Activated CD4-positive, alpha-beta T cell treated with anti-CD3 and anti-CD28 coated beads, Interleukin-2, Interleukin-6, amounts not matched to agents 100 ng/mL and 50 ng/mL, durations not matched to agents 16 hours and 8 hours (primary cell): ENCODE measurements at places on chromosomes 4 and X.
A peak's percentile ranks its signal among the peaks of the same experiment; 100 is the strongest.

- no peak for DNase-seq
Observed at GRCh38 chr4:157043131-157043530, 32.8 kb upstream of the GLRB start.

DNA sequence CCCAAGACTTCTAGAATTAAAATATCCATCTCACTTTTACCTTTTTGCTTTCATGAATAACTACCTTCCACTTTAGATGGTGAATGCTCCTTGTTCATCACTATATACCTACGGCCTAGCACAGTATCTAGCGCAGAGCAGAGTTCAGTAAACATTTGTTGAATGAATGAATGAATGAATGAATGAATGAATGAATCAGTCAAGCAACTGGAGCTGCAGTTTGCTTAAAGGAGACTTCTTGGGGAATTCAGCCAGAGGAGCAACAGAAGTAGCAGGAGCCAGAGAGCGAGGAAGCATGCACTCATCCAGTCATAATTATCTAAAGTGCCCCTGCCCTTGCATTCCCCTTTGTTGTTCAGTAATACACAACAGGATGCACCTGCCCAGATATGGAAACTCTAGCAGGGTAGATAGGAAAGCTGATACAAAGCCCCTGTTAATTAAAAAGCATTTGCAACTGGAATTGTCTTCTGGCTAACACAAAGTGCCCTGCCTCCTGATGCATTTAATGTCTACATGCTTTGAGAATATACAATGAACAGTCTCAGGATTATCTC, 103.0 kb upstream of the MBNL3 start:
- no peak for DNase-seq

DNA sequence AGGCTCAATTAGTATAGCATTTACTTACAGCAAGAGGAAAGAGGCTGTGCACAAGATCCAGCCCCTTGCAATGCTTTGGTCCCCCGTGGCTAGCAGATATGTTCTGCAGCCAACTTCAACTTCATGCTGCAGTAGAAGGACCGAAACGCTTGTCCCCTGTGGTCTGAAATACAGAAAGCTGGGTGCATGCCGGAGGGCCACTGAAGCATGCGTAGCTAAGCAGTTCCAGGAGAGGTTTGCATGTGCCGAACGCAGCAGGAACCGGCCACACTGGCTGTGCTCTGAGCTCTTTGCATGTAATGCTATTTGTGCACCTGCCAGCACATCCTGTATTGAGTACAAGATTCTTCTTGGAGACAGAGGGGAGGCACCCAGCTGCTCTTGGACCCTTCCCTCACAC, 35.8 kb upstream of the SHISA3 start:
- no peak for DNase-seq

- no peak for DNase-seq
Observed at GRCh38 chr4:147108409-147108808, 162.7 kb upstream of the TTC29 start.

- no peak for DNase-seq
Observed at GRCh38 chr4:96342790-96343455, 503.0 kb downstream of the PDHA2 start.

DNA sequence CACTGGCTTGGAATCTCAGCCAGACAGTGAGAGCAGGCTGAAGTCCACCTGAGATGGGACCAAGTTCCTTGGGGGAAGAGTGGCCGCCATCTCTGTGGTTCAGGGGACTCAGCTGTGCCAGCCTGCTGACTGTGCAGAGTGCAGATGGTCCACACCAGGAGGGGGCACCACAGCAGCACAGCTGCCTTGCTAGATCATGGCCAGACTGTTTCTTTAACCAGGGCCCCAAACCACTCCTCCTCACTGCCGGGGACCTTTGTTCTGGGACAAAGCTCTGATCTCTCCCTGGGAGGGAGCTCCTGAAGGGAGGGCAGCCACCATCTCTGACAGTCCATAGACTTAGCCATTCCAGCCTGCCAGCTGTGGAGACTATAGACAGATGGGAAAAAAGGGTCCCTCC, 2189.6 kb downstream of the PCDH7 start:
- DNase-seq = no peak

DNA sequence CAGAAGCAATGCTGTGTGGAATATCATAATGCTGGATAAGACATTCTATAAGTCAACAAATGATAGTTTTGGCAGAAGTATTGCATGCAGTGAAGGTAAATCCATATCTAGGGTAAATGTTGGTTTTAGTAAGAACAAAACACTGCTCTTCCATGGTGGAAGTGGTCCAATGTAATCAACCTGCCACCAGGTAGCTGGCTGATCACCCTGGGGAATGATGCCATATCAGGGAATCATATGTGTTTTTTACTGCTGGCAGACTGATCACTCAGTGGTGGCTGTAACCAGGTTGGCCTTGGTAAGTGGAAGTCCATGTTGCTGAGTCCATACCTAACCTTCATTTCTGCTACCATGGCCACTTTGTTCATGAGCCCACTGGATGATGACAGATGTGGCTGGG, 74.0 kb upstream of the CENPE start:
- no peak for DNase-seq

DNA sequence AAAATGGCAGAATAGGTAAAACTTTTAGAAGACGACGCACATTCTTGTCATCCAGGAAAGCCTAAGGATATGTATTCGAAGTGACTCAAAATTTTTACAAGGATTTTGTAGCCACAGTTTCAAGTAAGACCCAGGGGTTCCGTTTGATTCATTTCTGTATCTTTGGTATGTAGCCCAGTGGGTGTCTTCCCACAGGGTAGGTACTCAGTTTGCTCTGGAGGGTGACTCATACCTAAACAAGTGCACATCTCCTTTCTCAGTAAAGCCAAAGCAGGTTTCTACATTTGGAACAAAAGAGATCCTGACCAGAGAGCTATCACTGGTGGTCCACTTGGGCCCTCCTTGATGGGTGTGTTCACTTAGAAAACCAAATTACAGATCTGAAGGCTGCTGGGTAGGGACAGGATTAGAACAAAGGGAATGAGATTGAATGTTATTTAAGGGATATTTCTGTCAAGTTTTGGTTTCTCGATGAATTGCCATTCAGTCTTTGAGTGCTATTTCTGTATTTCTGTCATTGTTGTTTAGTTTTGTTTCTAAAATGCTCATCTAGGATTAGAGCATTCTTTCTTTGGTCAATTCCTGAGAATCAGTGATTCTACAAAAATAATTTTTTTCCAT, 56.1 kb downstream of the PLS3 start:
- peak; percentile 76 for DNase-seq

GRCh38 chrX:65195621-65196020, 219.4 kb upstream of the ZC4H2 start:
- DNase-seq = no peak

GRCh38 chr4:83858131-83858530, 322.2 kb downstream of the GPAT3 start:
- DNase-seq = no peak

GRCh38 chr4:30723201-30723955, 3.2 kb downstream of the PCDH7 start:
- DNase-seq = no peak

DNA sequence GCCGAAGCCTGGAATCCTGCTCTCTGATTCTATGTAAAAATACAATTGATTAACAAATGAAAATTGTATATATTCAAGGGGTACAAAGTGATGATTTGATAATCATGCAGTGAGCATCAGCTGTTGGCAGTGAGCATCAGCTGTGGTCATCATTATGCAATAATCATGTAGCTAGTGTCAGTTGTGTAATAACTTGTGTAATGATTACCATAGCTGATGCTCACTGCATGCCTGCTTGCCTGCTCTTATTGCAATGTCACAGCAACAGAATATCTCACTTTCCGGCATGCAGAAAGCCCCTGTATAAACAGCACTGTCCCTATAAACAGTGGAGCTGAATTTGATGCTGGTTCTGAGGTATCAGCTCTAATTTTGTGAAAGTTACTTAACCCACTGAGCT, 46.8 kb downstream of the SULT1B1 start:
- DNase-seq = no peak

DNA sequence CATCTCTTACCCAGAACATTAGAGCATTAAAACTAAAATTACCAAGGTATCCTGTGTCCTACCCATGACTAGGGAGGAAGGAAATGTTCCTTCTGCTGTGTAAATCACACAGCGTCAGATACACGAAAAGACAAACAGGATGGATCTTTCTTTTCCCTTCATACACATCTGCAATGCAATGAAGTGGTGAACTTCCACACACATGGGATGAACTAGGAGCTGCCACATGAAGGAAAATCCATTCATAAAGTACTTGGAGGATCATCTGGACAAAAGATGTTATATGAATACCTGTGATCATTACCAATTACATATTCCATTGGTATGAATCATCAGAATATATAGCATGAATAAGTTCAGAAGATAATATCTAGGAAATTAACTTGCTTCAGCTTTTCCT, 46.2 kb downstream of the LDB2 start:
- no peak for DNase-seq

- DNase-seq = no peak
Observed at GRCh38 chr4:153458969-153459368, 7.2 kb upstream of the TMEM131L start.

DNA sequence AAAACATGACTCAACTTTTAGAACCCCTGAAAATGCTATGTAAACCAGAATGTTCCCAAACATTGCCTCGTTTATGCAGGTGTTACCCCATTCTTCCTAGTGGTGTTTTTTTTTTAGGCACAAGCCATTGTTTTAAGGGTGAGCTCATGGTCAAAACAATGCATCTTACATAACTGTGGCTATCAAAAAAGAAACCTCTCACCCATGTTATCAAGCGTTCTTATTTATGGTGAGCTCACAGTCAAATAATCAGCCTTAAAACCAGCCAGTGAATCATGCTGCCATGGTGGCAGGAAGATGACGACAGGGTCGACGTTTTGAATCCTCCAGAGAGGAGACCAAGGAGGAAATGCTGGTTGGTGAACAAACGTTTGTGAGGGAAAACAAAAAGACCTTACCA, 195.2 kb downstream of the KDR start:
- no peak for DNase-seq

DNA sequence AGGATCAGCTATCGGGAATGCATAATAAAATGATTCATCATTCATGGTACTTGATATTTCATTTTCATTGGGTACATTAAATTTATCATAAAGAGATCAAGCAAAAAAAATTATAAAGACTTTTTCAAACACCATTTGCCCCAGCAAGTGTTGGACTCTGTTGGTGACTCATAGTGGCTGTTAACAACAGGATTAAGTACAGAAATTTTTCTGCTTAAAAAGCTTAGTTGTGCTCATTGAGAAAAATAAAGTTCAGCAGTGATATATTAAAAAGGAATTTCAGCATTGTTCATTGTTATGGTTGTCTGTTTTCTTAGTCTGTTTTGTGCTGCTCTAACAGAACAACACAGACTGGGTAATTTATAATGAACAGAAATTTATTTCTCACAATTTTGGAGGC, 86.2 kb upstream of the PCDH10 start:
- DNase-seq = no peak

GRCh38 chr4:154004507-154005170, 215.8 kb upstream of the SFRP2 start:
- DNase-seq = no peak

GRCh38 chr4:5500165-5500564, 208.2 kb downstream of the EVC2 start:
- no peak for DNase-seq

GRCh38 chr4:2042204-2042946, 16.8 kb upstream of the NAT8L start:
- peak; percentile 32 for DNase-seq
